Activated naive CD4-positive, alpha-beta T cell (primary cell): ENCODE measurements at places on chromosomes 3 and 15.

DNA sequence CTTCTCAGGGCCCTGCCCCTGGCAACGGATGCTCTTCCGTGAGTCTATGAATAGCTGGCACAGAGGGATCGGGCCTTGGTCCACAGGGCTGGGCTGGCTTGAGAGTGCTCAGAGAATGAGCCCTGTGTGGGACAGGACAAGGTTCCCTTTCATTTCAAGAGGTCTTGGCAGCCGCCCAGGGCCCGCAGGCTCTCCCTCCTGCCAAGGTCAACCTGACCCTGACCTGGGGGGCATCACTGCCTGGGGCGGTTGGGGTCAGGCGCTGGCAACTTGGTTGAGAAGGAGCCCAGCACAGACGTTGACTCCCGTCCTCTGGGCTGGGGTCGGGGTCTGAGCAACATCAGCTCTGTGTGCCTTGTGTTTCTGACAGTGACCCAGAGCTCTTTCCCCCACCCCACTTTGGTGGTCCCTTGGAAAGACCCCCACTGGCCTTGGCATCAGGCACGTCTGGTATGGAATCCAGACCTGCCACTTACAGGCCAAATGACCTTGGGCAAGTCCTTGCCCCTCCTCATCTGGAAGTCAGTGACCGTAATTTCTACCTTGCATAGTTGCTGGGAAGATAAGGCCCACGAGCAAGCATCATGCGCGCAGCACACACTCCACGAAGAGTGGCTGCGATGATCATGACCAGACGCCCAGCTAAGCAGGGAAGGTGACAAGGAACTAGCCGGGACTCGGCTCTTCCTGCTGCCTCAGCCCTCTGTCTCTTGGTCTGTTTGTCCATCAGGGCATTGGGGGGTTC, 36.4 kb downstream of the EPHB3 start:
- DNase-seq: no peak

GRCh38 chr3:29696311-29696710, 415.4 kb downstream of the RBMS3 start:
- no peak for DNase-seq

DNA sequence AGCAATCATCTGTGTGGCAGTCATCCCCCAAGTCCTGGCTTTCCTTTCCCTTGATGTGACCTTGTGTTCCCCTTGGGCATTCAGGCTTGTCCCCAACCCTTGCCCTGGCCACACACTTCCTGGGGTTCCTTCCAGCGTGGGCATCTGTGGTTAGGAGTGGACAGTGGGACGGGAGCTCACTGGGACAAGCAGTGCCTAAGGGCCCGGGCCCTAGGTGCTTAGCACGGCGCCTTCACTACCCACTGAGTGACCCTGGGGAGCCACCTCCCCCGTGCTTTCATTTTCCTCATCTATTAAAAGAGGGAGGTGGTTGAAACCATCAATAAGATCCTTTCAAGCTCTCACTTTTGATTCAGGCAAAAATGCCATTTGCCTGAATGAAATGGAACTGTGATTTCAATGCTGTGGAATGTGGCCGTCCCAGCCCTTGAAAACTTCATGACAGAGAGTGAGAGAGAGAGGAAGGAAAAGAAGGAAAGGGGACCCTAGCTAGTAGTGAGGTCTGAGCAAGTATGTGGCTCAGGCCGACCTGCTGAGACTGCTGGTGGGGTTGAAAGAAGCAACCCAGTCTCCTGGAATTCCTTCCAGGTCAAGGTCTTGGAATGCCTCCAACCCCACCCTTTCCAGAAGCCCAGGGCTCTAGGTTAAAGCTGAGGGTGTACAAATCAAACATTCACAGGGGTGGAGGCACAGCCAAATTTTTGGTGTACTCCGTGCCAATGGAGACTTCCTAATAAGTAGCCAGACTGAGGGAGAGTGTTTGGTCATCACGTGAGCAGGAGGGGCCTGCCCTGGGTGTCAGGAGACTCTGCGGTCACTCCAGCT, 302.9 kb downstream of the TLE3 start:
- no peak for DNase-seq

GRCh38 chr15:46543626-46544025, 908.8 kb downstream of the SQOR start:
- no peak for DNase-seq

DNA sequence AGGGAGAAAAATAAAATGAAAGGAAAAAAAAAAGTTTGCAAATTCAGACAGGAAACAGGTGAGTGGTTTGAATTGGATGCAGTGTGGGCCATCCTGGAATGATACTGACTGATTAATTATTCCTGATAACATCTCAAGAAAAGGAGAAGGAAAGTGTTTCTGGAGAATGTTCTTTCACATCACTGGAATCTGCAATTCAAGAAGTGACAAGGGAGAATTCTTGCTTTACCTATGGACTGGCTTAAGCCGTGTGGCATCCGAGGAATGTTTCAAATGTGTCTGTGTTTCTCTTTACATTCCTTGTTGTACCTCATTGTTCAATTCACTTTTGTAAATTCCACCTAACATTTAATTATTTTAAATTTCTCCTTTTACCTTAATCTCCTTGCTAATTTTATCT, 465.0 kb downstream of the EPHB1 start:
- no peak for DNase-seq

DNA sequence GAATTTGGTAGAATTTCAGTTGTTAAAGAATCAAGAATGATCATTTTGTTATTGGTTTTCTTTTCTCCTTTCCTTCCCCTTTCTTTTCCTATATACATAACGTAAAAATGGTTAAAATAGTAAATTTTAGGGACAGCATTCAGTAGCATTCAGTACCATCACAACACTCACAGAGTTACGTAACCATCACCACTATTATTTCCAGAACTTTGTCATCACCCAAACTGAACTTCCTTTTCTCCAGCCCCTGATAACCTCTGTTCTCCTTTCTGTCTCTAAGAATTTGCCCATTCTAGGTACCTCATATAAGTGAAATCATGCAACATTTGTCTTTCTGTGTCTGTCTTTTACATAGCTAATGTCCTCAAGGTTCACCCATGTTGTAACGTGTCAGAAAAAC, 165.3 kb downstream of the AKAP13 start:
- DNase-seq: no peak

DNA sequence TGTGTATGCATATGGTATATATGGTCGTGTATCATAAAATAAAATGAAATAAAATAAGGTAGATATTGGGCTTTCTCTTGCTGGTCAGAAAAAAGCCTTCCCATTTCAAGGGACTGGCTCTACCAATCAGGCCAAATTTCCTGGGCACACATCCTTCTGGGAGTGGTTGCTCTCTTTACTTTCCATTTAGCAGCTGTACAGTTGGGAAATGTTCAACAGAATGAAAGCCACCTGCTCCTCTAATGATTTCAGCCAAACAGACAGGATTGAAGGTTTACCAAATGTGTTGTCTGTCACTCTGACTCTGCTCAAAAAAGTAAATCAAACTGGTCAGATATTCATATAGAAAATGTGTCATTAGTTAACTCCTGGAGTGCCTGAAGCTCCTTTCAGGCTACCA, 380.4 kb downstream of the ROBO2 start:
- no peak for DNase-seq

DNA sequence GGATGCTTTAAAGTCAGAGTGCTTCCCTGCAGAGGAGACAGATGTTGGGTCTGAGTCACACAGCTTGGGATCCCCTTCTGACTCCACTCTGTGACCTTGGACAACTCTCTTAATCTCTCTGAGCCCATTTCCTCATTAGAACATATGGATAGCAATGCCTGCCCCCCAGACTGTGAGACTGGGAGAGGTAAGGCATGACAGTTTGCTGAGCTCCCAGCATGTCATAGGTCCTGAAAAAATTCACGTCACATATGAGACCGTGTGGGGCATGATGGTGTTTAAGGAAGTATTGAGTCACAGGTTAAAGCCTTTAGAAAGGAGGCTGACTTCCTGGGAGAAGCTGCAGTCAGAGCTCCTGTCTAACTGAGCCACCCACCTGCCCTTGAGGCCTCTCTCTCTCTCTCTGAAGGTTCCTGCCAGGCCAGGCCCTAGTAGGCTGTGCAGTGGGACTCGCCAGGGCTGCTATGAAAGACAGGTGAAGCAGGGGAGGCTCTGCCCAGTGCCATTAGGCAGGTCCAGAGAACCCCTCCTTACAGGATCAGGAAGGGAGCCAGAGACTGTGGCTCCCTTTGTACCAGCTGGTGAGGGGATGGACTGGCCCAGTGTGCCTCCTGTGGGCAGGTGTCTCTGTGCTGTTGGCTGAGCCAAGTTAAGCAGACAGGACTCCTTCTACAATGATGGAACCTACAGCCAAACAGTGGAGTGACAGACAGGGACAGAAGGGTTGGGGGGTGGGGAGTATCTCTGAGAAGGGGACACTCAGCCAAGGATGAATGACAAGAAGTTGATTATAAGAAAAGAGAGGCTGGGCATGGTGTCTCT, 19.5 kb upstream of the DOCK3 start:
- DNase-seq: no peak

- no peak for DNase-seq
These were observed 684 bp downstream of the CAPN3 start for GRCh38 chr15:42359985-42360384.

GRCh38 chr3:185653949-185654757, 68.1 kb downstream of the SENP2 start:
- DNase-seq: no peak

DNA sequence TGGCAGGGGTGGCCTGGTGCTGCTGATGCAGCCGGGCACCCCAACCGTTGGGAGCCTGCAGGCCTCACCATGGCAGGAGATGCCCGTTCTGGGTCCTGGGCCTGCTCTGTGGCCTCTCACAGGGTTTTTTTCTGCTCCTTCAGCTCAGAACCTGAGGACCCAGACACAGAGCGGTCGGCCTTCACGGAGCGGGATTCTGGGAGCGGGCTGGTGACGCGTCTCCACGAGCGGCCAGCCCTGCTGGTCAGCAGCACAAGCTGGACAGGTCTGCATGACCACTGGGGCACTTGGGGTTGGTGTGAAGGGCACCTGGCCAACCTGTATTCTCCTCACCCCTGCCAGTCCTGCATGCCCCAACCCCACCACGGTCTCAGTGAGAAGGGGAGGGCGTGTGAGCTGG, 10.3 kb downstream of the ALG1L2 start:
- no peak for DNase-seq

DNA sequence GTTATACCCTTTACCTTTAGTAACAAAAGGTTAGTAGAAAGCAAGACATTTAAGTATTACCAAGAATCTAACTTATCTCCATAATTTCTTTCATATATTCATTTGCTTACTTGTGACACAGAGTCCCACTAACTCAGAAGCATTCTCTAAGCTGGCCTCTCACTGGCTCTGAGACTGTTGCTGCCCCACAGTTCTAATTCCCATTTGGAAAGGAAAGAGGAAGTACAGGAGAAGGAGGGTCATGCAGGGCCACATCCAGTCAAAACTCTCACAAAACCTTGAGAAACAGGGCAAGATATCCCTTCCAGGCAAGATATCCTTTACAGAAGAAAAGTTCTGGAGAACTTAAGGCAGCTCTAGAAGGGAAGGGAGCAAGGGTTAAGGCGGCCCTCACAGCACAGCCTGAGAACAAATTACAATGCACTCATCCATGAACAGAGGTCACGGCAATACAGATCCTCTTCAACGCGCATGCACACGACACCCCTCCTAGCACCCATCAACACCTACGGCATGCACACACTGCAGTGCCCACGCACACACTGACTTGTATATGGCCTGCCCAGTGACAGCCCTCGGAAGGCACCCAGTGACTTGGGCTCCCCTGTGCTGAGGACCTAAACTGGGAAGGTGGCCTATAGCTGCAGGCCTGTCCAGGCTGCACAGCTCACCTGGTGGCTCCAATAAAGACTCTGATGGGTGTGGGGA, 13.0 kb upstream of the MYO5C start:
- no peak for DNase-seq

- DNase-seq: no peak
These were observed 44.7 kb downstream of the SGO1 start for GRCh38 chr3:20141316-20141715.

DNA sequence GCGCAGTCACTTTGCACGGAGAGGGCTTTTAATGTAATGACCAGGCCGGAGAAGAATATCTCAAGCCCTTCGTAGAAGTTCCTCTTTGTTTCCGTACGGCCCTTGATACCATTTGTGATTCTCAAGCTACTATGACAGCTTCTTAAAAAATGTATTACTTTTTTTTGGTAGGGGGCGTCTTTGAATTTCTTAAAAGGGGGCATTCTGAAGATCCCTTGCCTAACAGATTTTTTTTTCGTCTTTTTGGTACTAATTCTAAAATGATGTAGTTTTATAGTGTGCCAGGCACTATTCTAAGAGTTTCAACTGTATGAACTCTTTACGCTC, 614.0 kb downstream of the MCTP2 start:
- DNase-seq: no peak

- no peak for DNase-seq
These were observed 32.1 kb upstream of the TOPBP1 start for GRCh38 chr3:133693821-133694220.

DNA sequence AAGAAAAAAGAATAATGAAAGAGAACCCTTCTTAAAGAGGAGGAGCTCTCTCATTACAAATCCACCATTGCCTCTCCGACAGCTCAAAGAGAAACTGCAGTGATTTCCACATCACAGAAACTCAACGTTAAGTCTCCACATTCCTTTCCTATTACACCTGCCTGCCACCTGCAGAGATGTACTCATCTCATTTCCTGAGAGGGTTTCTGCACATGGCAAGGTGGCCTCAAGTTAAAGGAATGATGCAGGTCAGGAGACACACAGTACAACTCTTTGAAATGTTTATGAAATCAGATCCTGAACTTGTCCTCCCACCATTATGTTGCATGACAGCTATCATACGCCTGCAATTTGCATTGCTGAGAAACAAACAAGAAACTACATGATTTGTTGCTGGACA, 458.4 kb upstream of the ADAMTS9 start:
- no peak for DNase-seq

DNA sequence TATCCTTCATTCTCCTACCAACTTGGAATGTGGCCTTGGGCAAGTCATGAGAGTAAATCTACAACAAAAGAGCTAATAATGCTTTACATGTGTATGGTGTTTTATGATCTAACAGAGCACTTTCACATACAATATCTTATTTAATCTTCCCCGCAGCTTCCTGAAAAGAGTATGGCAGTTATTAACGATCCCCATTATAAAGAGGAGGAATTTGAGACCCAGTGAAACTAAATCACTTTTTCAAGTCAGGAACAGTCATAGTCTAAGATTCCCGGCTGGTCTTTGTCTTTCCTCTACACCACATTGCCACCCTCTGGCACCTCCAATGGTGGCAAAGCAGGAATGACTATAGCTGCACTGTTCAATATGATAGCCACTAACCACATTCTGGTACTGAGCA, 69.7 kb upstream of the CMSS1 start:
- DNase-seq: no peak

DNA sequence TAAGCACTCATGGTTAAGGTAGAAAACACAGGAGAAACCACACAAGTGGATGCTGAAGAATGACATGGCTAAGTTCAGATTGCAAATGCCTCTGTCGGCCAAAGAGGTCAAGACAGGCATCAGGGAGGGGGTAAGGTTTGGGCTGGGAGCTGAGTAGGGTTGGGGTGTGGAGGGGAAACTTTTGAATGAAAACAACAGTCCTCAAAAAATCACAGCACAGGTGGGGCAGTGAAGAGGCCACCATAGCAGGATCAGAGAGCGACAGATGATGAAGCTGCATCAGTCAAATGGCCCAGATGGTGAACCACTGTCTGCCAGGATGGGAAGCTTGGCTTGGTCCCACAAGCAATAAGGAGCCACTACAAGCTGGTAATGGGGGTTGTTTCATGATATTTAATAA, 74.9 kb downstream of the ADCY5 start:
- DNase-seq: no peak

GRCh38 chr3:111538681-111539083, 3.3 kb upstream of the CD96 start:
- no peak for DNase-seq
